Astrocyte of the spinal cord (primary cell): ENCODE measurements at places on chromosomes 7 and 10.

- no peak for DNase-seq
Observed at GRCh38 chr10:35092851-35093250, 2.7 kb upstream of the CUL2 start.

DNA sequence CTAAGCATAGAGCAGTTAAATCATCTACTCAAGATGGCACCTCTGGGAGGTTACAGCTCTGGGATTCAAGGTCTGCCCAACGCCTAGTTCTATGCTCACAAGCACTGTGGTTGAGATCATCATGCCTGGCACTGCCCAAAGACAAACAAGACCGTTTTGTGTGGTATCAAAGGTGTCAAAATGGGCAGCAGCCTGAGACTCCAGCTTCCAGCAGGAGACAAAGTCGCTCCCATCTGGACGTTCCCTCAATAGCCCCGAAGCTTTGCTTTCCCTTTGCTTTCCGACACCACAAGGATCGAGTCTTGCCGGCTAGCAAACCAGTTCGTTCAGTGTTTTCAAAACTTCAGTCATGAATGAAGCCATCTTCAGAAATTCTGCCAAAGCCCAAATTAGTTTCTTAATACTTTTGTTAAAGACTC, 5.1 kb downstream of the HABP2 start:
- no peak for DNase-seq

- DNase-seq: no peak
Observed at GRCh38 chr7:98514211-98515031, 102.7 kb upstream of the NPTX2 start.

DNA sequence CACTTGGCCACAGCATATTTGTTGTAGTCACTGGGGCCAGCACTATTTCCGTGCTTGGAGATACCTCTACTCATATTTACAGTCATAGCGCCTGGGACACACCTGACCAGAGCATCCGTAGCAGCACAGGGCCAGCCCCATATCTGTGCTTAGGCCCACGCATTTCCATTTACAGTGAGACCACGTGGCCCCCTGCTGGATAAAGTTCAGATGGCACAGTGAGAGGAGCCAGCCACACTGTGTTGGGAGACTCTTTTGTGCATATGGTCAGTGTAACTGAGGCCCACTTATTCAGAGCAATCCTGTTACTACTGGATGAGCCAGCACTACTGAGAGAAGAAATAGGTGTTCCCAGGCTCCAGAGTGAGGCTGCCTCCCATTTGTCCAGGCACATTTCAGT, 455.3 kb downstream of the REEP3 start:
- DNase-seq: no peak

DNA sequence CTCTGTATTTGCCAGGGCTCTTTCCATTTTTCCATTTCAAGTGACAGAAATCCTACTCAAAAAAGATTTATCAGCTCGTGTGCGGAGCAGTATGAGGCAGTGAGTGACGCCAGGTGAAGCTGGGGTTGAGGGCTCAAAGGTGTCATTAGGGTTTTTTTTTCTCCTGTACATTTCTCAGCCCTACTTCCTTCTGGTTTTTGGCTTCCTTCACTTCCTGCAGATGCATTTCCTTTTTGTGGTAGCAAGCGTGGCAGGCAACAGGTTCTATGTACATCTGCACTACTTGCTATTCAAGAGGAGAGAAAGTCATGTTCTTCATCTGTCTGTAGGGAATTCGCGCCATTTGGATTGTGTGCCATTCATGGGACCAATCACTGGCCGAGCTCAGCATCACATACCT, 52.8 kb upstream of the AOAH start:
- no peak for DNase-seq

DNA sequence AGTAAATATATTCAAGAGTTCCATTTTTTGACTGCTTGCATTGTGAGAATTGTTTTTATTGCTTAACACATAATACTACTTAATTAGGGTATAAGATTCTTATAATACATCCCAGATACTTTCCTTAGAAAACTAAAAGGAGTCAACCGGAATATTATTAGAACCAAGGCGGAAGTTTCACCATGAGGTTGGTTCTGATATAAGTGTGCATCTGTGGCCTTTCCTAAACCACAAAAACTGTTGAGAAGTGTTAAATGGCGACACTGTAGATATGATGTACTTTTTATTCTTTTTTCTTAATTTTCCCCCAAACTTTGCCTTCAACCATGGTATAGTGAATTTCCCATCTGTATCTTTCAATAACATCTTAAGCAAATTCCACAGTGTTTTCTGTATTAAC, 32.3 kb upstream of the INHBA start:
- no peak for DNase-seq

DNA sequence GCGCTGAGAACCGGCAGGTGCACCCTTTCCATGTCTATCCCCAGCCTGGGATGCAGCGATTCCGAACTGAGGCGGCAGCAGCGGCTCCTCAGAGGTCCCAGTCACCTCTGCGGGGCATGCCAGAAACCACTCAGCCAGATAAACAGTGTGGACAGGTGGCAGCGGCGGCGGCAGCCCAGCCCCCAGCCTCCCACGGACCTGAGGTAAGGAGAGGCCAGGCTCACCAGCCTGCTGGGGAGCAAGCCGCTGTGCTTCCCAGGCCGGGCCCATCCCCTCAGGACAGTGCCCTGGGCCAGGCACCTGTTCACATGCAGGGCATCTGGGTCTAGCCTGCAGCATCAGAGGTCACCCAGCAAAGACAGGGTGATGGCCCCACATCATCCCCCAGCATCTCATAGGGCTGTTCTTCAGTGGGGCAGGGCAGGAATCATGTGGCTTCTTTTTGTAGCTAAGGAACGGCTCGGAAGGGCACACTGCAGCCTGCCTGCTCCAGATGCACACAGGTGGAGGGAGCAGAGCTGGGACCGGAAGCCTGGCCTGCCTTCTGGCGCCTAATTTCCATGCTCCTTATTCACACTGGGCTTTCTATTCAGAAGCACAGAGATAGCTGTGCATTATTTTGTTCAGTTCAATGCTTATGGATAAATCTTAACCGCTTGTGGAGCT, 18.9 kb downstream of the BAG3 start:
- no peak for DNase-seq

- DNase-seq: no peak
Observed at GRCh38 chr10:88759366-88760101, at the start of gene LIPN. Gene LIPN (plus strand): TSS chr10:88760020. CDS start chr10:88761406, 1,386 bp downstream.

DNA sequence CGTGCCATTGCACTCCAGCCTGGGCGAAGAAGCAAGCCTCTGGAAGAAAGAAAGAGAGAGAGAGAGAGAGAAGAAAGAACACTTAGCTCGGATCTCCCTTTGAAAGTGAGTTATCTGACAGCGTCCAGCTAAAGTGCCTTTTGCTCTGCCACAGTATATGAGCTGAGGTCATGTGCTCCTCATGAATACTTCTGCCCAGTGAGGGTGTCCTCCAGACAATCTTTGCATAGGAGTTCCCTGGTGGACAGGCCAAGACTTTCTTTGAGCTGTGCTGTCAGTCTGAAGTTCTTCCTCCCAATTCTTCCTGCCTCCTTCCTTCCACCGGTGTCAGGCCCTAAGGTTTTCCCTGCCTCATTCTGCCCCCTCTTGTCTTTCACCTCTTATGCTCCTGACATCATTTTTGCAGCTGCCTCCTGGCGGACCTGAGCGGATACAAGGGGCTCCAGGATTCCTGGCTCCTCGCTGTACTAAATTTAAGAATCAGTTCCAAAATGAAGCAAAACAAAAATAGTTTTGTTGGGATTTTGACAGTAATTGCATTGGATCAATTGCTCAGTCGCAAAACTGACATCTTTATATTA, 31.9 kb downstream of the XRCC2 start:
- DNase-seq: no peak

- DNase-seq: peak; percentile 56
Observed at GRCh38 chr10:48444266-48444665, 137.8 kb downstream of the MAPK8 start.

- DNase-seq: no peak
Observed at GRCh38 chr7:141480953-141481352, 70.3 kb upstream of the AGK start.

GRCh38 chr10:58593008-58593407, 80.3 kb downstream of the BICC1 start:
- no peak for DNase-seq
